Stimulated activated CD8-positive, alpha-beta memory T cell treated with anti-CD3 and anti-CD28 coated beads, Interleukin-7, amount 100 ng/mL, for 1 hour (primary cell): ENCODE measurements at places on chromosomes 16 and 17.

DNA sequence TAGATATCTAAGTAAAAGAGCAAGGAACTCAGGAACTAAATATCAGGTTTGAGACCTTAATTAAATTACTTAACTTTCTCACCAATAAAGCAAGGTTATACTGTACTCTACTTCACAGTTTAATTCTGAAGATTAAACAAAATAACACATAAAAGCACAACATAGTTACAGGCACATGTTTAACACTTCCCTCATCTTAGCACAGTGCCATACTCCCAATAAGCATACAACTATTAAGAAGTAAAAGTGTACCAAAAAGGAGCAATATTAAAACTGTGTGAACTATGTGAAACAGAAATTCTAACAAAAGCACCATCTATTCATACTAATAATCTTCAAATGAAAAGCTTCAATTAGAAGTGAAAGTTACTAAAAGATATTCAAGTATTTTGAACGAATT, 2.2 kb downstream of the APPBP2 start:
- no peak for DNase-seq

DNA sequence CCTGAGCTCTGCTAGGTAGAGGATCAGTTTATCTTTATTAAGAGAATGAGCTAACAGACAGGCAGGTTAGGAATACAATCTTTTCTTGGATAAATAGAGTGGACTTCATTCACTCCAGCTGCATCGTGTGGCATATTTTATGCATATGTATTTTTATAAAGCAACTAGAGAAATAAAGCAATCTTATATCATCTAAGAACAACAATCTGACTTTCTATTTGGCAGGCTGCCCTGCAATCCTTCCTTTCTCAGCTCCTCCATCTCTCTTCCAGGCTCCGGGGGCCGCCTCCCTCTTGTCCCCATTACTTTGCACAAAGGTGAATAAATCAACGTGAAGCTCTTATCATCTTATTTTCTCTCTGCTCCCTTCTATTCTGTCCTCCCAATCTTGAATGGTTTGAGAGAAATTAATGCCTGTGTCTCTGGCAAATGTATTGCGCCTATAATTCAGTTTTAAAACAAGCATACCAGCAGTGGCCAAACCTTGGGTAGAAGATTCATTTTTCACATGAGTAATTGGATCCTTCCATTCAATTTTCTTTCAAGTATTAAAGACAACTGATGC, 64.5 kb downstream of the HS3ST3A1 start:
- DNase-seq: no peak

DNA sequence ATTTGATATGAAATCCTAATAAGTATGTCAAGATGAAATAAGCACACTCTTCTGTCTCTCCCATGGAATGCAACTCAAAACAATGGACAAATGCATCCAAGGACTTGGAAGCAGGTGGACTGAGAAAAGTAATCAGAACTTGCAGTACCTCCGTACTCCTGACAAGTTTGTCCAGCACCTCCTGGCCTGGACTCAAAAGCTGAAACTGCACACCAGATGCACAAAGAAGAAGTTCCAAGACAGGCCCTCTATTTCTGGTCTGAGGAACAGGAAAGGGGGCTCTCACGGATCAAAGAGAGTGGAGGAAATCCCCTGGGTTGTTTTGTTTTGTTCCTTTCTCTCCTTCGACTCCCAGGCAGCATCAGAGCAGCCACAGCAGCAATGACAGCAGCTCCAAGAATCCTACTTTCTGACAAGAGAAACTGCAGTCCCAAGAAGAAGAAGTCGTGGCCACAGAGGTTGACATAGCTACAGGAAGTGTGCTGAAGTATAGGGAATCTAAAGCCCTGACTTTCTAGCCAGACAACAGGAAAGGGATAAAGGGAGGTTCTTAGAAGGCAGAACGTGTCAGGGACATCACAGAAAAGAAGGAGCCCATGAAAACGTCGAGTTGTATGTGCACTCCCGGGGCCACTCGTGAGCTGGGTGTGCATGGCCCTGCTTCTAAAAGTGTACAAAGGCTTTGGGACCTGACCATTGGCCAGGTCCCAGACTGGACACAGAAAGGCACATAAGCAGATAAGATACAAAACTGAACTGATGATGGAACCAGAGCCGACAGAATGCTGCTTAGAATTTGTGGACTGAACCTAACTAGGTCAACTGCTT, 29.3 kb downstream of the AKAP10 start:
- no peak for DNase-seq

GRCh38 chr17:72004011-72004427, 116.8 kb upstream of the SOX9 start:
- no peak for DNase-seq

DNA sequence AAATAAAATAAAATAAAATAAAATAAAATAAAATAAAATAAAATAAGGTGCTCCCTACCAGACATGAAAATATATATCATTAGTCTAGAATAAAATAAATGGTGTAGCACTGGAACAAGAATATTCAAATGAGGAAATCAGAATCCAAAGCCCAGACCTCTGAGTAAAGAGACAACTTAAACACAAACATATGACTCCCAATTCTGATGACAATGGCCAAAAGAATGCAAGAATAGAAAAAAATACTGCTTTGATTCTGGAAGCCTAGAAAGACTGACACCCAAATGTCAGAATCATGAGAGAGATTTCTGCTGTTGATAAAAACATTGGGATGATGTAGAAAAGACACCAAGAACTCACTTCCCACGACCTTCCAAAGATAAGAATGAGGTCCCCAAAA, 27.9 kb downstream of the MYOCD start:
- no peak for DNase-seq

- no peak for DNase-seq
Measured at GRCh38 chr17:45305530-45306087, 11.2 kb downstream of the MAP3K14 start.

DNA sequence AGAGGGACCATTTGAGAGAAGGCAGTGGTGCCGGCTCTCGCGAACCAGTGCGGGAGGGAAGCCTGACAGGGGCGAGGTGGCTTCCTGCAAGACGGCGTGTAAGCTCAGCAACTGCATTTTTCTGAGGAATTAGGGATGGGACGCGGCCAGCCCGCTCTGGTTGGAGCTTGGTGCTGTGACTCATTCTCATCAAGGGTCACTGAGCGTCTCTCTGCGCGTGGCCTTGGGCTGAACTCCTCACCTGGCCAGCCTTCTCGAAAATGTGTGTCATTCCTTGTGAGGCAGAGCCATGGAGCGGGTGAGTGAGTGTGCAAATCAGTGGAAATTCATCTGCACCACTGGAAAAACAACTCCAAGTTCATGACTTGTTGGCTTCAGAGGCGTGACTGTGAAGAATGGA, 52.8 kb downstream of the NTN1 start:
- DNase-seq: no peak

- DNase-seq: no peak
Measured at GRCh38 chr17:75352079-75352569, 53.4 kb downstream of the GRB2 start.

DNA sequence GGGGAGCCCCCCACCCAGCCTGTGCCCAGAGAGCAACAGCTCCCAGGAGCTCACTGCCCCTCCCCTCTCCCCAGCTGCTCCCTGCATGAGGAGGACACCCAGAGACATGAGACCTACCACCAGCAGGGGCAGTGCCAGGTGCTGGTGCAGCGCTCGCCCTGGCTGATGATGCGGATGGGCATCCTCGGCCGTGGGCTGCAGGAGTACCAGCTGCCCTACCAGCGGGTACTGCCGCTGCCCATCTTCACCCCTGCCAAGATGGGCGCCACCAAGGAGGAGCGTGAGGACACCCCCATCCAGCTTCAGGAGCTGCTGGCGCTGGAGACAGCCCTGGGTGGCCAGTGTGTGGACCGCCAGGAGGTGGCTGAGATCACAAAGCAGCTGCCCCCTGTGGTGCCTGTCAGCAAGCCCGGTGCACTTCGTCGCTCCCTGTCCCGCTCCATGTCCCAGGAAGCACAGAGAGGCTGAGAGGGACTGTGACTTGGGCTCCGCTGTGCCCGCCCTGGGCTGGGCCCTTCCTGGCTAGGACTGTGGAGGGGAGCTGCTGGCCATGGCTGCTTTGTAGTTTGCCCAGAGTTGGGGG, 584 bp downstream of the TCAP start:
- DNase-seq: no peak

DNA sequence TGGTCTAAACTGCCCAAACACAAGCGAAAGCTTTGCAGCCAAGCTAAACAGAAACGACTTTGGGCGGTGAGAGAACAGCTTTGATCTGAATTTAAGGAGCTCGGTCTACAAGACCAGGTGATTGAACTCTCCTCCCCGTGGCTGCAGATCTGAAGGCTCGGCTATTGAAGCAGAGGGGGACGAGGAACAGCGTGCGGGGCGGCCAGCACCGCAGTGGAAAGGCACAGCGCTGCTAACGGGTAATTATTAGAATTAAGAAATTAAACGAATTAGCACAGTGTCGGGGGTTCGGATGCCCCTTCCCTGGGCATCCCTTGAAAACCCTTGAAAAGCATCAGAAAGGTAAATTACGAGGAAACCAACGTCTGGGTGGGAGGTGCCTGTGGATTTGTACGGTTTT, 431 bp downstream of the TEKT3 start:
- DNase-seq: no peak

- peak; percentile 39 for DNase-seq
Measured at GRCh38 chr17:1485423-1486376, 6.8 kb downstream of the MYO1C start.

DNA sequence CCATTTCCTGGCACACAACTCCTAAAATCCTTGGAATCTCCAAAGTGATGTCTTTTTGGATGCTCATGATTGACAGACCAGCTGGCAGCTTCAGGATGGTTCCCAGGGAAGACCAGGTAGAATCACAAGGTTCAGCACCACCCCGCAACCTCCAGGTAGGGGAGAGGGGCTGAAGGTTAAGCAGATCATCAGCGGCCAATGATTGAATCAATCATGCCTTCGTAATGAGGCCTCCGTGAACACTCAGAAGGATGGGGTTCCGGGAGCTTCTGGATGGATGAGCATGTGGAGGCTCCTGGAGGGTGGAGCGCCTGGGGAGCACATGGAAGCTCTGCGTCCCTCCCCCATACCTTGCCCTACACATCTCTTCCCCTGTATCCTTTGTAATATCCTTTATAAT, 185.9 kb downstream of the SEC14L1 start:
- no peak for DNase-seq
